ENCODE measurements at places on chromosomes 1 and 21. TPM values are rescaled to one million over a fixed set of nuclear protein-coding genes. Genes with fewer than 3 reads are reported as not detected.

Gene MSH4
- total RNA-seq = 0.52 TPM

Gene GBP3
- total RNA-seq = 32.5 TPM

Gene MR1
- total RNA-seq = 21.4 TPM

Gene RHOU
- total RNA-seq = 0.17 TPM

All from bronchial smooth muscle cell (primary cell).